ENCODE measurements at places on chromosomes 1 and 21.

- peak; percentile 81 for DNase-seq
Measured at GRCh38 chr1:207495801-207496792, at the start of gene CR1. CR1 (plus strand) TSS chr1:207496157; CDS start chr1:207496268, 111 bp downstream.

GRCh38 chr1:177964336-177964735, 5.5 kb downstream of the SEC16B start:
- no peak for DNase-seq

DNA sequence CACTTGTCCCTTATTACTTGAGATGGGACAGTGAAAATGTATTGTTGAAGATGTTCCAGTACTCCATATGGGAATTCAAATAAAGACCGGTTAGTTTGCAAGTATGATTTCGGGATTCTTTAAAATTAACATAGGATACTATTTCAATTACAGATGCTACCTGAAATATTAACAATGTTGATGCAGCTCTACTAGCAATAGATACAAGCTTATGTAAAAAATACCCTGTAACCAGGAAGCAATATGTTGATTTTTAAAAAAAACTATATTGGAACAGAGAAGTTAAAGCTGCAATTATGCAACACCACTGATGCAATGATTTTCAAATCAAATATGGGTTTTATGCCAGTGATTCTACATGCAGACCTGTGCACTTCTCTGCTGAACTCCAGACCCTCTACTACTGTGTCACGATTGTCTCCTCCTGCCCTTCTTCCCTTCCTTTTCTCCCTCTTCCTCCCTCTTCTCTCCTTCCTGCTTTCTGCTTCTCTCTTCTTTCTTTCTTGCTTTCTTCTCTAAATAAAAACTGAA, 179.2 kb downstream of the ATP6V1G3 start:
- DNase-seq = peak; percentile 47

- no peak for DNase-seq
Measured at GRCh38 chr1:199308349-199308846, 669.6 kb downstream of the PTPRC start.

DNA sequence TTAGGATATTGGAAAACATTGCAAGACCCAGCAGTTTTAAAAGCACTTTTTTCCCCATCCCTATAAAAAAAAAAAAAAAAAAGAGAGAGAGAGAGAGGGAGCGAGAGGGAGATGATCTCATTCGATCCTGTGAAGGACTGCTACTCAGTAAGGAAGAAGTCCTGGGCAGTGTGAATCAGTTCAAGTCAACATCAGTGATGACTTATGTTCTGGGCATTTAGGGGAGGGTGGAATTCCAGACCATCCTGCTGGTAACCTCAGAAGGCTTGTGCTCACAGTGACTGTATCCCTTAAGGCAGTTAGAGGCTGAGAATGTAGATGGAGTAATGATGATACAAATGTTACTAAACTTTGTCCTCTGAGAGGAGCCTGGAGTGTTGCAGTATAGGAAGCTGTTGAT, 151.4 kb downstream of the TGFB2 start:
- DNase-seq = no peak

- peak; percentile 47 for DNase-seq
Measured at GRCh38 chr1:48916130-48917069, 139.7 kb upstream of the BEND5 start.

GRCh38 chr1:40756523-40756922, 27.1 kb upstream of the KCNQ4 start:
- DNase-seq = no peak

GRCh38 chr21:40158366-40158765, 291.1 kb downstream of the PCP4 start:
- no peak for DNase-seq

GRCh38 chr21:44547656-44548331, 3.5 kb downstream of the KRTAP10-2 start:
- no peak for DNase-seq

DNA sequence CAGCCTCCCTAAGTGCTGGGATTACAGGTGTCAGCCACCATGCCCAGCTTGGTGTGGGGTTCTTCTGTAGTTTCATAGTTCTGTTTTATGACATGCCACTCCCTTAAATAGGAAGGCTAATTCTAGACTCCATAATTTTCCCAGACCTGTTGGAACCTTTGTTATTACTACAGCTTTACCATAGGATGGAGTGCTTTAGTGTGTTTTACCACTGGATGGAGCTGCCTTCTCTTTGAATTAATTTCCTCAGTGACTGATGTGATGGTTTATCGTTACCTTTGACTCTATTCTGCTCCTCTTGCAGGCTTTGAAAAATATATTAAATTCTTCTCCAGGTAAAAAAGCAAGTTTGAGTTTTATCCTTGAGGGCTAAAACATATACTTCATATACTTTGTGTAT, 84.6 kb upstream of the NEK7 start:
- no peak for DNase-seq

- peak; percentile 81 for DNase-seq
Measured at GRCh38 chr1:28887835-28888682, 26.3 kb upstream of the EPB41 start.

GRCh38 chr1:54950006-54950368, 30.4 kb upstream of the TMEM61 start:
- DNase-seq = no peak

- no peak for DNase-seq
Measured at GRCh38 chr1:30693822-30694221, 29.6 kb downstream of the MATN1 start.

DNA sequence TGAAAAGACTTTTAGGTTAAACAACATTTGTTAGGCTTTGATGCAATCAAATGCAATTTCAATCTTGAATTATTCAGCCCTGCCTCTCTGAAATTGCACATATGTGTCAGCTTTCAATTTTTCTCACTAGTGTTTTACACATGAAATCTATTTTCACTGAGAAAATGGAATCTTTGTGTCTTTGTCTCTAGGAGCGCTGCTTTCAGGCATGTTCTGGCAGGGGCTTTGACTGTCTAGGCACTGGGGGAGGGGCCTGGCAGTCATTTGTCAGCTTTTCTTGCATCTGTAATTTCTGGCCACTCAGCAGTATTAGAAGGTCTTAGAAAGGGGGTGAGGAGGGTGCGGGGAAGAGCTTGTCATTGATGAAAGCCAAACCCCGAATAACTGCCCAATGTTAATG, 264.4 kb downstream of the PTPRC start:
- DNase-seq = no peak

- no peak for DNase-seq
Measured at GRCh38 chr1:107702946-107703571, 261.9 kb downstream of the VAV3 start.

GRCh38 chr1:36561361-36561724, 78.6 kb upstream of the CSF3R start:
- no peak for DNase-seq

DNA sequence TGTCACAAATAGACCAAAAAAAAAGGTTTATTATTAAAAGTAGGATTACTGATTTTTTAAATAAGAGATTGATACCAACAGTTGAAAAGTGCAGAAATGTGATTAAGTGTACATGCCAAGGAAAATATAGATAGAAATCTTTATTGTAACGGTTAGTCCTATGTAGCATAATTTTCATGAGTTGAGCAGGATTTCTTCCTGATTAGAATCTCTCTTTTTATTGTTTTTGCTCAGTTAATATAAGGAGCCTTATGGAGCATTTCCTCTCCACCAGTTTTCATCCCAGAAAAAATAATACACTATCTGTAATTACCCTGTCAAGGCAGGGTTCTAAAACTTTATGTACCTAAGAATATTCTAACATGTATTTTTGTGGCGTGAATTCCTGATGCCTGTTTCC, 23.4 kb downstream of the CAPZA1 start:
- no peak for DNase-seq

DNA sequence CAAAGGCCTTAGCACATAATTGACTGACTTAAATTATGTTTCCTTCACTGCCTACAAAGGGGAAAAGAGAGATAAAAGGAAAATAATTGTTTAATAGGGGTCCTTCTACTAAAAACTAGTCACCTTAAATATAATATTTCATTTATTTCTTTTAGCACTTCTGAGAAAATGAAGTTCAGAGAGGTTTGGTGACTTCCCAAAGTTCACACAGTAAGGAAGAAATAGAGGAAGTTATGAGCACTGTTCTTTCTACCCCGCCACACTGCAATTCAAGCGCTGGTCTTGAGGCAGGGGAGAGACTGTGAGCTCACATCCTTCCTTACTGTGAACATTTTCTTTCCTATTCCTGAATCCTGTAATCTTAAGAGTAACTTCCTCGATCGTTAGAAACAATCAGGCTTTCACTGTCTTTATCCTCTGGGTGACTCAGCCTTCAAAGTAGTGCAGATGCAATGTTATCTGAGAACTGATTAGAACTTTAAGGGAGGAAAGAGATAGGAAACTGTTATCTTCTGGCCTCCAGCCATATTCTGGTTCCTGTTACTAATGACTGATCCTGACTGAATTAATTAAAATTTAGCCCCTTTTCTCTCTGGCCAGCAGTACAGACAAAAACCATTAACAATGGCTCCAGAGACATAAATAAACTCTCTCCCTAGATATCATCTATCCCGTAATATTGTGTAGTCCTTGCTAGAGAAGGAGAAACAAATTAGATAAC, 6.8 kb downstream of the RGS5 start:
- DNase-seq = peak; percentile 59

DNA sequence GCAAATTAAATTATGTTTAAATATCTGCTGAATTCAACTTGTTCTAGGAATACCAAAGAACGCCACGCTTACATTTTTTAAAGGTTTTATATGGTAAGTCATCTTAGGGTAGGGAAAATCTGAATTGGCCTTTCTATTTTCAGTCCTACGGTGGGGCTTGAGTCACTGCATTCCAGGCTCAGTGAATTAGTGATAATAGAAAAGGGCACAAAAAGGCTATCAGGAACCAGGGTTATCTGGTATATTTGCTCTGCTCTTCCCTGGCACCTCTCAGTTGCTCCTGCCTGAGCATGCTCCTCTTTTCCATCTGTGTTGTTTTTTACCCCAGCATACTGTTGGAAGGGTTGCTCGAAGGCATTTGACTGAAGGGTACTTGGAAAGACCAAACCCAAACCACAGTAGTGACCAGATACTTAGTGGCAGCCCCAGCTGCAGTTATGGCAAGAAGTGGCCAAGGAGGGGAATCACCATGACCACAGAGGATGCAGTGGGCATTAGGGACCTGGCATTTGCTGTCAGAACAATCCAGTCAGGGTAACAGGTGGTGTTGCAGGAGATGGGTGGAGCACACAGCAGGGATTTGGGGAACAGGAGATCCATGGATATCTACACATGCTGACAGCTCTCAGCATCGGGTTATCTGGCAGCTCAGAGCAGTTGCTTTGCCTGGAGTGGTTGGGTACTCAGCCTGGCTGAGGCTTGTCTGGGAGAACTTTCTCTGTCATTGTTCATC, 2.3 kb downstream of the OVAAL start:
- no peak for DNase-seq

DNA sequence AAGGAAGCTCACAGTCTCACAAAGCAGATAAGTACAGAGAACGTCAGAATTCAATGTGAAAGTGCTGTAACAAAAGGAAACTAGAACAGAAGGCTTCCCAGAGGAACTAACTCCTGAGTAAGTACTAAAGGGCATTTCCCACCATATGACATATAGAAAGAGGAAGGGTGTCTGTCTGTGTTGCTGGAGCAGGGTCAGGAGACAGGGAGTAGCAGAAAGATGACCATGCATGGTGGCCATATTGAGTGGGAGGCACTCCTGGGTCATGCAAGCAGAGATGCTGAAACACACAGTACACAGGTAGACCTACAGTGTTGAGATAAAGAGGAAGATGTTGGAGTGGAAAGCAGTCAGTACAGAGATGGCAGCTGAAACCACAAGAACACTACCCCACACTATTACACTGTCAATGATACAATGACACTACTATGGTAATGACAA, 47.3 kb downstream of the SLC25A24 start:
- DNase-seq = no peak

DNA sequence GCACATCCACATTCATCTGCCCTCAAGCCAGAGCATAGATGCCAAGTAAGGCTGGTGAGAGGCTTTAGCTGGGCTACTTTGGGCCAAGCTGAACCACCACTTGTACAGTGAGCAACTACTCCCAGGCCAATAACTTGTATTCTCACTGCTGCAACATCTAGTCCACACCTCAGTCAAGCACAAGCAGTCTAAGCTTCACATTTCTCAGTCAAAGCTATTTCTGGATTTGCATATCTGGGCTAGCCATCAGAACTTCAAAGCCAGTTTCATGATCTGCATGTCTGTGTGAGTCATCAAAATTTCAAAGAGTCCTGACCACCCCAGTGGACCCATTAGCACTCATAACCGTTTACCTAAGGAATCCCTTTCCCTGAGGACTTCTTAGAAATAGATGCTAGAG, 77.7 kb upstream of the DIRAS3 start:
- peak; percentile 12 for DNase-seq

DNA sequence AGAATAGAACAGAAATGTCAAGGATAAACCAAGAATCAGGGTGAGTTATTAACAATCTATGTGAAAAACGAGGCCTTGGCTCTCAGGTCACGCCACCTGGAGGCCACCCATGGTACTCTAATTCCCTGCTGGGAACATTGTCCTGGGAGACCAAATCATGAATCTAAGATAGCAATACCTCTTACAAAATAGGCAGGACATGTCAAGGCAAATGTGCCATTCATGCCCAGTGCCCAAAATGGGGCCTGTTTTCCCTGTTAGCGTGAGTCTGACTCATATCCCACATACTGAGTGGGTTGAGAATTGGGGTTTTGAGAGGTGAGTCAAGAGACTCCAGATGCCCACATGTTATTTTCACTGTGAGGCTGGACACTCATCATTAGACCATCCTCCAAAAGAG, 380.8 kb downstream of the HHIPL2 start:
- peak; percentile 56 for DNase-seq

- DNase-seq = no peak
Measured at GRCh38 chr21:42544544-42544943, 30.9 kb downstream of the SLC37A1 start.

DNA sequence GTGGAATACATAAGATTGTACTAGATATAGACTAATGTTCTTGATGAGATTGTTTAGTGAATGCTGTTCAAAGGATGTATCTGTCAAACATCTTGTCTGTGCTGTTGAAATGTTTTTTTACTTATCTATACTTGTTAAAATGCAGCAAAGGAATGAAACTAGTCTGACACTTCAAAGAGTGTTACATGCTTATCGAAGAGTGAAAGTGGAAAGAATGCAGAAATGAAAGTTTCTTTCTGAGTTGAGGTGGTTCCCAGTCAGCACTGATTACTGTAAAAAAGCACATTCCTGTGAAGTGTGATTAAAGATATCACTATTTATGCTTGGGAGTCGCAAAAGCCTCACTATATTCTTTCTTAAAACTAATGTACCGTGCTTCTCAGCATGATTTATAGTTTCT, 1225.2 kb downstream of the NCAM2 start:
- DNase-seq = no peak

DNA sequence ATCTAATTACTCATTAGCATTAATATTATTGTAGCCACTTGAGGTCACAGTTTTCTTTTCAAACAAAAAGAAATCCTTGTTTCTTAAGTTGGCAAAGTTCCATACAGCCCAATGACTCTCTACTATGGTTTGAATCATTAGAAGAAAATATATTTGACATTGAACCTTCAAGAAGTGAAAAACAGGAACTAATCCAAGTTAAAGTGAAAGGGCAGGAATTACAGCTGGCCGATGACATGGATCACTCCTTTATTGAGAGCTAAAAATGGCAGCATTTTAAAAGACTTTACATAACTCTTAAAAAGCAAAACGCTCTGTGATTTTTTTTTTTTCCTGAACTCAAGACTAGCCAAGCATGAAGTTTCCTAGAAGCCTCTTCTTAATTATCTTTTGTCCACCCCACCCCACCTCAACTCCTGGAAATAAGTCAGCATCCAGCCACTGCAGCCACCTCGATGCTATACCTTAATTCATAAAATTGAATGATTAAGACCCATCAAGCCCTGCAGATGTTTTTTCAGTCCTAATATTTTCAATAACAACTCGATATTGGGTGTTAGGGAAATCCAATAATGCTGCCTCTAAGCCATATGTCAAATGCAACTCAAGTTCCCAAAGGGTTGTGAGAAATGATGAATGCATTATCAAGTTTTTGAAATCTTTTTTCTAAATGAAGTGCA, 323.1 kb downstream of the HHIPL2 start:
- DNase-seq = no peak

All from hematopoietic multipotent progenitor cell treated with erythropoietin and hydrocortisone succinate and interleukin-3 and kit ligand, for 4 days (in vitro differentiated cells).